ENCODE measurements at places on chromosomes 16 and 17.

DNA sequence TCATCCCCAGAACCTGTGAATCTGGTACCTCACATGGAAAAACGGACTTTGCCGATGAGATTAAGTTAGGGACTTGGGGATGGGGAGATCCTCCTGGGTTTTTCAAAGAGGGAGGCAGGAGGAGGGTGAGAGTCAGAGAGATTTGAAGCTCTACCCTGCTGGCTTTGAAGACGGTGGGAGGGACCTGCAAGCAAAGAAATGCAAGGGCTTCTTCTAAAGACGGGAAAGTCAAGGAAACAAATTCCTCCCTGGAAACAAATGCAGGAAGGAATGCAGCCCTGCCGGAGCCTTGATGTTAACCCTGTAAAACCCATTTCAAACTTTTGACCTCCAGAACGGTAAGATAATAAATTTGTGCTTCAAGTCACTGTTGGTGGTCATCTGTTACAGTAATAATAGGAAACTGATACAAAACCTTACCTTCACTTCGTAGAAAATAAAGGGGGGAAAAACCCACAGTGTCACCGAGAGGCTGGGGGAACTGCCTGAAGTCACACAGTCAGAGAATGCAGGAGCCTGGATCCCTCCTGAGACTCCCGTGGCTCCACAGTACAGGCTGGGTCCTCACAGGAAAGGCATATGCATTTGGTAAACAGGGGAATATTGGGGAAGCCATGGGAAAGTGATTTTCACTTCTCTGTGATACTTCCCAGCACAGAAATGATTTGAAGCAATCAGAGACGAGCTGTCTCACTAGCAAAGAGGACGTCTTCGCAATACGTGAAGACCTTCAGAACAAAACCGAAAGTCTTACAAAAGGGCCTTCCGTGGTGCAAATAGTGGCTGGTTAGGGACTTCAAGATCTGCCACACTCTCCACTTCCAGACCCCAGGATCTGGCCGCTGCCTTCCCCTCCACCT, 58.9 kb upstream of the CLEC3A start:
- no peak for DNase-seq

GRCh38 chr16:4320571-4321137, 4.8 kb downstream of the GLIS2 start:
- DNase-seq = no peak

DNA sequence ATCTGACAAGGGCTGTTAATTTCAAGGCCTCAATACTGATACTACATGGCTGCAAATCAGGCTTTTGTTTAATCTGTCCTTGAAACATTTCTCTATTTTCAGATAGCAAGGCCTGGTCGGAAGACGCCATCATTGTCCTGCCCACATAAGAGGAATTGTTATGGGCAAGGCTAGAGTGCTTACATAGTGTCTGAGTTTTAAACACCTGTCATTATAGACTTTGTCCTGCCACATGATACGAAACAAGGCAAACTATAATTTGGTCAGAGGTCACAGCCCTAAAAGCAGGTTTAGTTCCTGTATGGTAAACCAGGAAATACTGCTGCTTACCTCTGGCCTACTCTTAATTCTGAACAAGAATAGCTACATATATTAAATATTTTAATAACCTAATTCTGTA, 104.4 kb downstream of the SSH2 start:
- DNase-seq = no peak

DNA sequence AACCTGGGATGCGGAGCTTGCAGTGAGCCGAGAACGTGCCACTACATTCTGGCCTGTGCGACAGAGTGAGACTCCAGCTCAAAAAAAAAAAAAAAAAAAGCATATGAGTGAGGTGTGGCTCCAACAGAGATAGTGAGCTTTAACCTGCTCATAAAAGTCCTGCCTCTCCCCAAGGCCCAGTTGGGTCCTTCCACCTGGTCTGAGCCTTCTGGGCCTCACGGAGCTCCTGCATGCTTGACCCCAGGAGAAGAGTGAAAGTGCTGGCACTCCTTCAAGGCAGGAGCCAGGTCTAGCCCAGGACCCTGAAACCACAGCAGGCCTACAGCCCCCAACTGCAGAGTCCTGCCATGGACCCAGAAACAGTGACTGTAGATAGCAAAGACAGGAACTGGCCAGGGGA, 17.7 kb downstream of the HSD11B2 start:
- DNase-seq = no peak

- no peak for DNase-seq
These were observed 46.9 kb downstream of the PIMREG start for GRCh38 chr17:6491071-6491700.

- no peak for DNase-seq
These were observed 18.4 kb downstream of the ABCA9 start for GRCh38 chr17:69042308-69042707.

DNA sequence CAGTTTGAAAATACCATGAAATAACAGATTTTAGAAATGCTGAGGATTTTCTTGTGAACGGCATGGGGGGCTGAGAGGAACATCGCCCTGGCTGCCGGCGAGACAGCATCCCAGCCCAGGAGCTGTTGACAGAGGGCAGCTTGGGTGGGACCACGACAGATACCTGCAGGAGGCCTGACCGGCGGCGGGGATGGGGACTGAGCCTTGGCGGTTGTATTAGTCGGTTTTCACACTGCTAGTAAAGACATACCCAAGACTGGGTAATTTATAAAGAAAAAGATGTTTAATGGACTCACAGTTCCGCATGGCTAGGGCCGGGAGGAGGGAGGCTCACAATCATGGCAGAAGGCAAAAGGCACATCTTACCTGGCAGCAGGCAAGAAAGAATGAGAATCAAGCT, 82.3 kb upstream of the DNAH17 start:
- no peak for DNase-seq

DNA sequence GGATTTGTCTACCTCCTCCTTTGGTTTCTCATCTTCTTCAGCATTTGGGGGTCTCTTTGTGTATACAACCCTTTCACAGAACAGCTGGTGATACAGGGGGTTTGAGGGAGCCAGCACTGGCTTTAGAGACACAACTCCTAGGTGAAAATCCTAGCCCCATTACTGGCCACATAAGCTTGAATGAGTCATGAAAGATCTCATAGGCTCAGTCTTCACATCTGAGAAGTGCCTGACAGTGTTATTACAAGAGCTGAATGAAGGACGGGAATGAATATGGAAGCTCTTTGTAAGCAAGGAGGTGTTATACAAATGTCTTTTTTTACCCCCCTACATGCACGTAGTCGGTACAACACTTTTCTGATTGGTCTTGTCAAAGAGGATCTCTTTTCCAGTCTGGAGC, 1.7 kb upstream of the B4GALNT2 start:
- no peak for DNase-seq

GRCh38 chr16:81429045-81429521, 15.5 kb upstream of the CMIP start:
- DNase-seq = no peak

DNA sequence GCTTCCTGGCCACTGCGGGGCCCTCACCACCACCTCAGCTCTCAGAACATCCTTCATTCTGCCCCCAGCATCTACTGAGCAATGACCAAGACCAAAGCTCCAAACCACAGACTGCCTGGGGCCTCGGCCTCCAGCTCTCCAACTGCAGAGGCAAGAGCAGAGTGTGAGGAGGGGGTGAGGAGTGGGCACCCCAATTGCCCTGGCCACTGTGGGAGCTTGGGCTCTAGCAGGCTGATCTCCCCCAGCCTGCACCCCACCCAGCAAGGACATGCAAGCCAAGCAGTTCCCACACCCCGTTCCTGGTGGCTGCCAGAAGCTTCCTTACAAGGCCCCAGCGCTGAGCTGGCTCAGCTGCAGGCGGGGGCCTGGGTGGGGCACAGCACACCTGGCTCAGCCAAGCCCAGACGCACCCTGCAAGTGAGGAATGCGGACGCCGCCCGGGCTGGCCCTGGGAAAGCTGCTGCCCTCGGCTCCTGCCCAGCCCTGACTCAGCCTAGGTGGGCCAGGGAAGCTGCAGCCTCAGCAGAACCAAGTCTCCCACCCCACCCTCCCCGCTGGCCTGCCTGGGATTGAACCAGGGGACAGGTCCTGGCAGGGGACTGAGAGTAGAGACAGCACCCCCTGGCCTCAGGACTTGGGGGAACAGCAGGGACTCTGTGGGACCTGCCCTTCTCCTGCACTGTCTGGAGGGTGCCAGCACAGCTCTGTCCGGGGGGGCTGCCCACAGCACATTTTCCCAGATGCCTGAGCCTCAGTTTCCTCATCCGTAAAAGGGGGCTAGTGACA, 29.7 kb upstream of the KRT17 start:
- no peak for DNase-seq

DNA sequence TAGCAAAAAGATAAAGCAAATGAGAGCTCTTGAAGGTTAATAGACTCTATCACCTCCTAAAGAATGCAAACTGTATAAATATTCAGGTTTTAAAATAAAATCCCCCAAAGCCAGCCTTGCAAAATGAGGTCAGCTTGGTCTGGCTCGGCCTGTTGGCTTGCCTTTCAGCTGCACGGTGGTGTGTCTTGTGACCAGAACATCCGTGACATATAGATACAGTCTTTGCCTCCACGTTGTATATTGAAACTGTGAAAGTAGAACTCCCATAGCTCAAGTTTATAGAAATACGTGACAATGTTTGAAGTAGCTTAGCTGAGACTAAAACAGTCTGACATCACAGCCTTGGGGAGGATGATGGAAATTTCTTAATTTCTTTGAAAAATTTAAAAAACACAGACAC, 236.6 kb upstream of the MYOCD start:
- no peak for DNase-seq

GRCh38 chr17:72463287-72464102, 342.7 kb downstream of the SOX9 start:
- no peak for DNase-seq

GRCh38 chr16:66426112-66427035, 721 bp upstream of the BEAN1 start:
- DNase-seq = no peak

- no peak for DNase-seq
These were observed 167.5 kb downstream of the CDK5R1 start for GRCh38 chr17:32654324-32654723.

DNA sequence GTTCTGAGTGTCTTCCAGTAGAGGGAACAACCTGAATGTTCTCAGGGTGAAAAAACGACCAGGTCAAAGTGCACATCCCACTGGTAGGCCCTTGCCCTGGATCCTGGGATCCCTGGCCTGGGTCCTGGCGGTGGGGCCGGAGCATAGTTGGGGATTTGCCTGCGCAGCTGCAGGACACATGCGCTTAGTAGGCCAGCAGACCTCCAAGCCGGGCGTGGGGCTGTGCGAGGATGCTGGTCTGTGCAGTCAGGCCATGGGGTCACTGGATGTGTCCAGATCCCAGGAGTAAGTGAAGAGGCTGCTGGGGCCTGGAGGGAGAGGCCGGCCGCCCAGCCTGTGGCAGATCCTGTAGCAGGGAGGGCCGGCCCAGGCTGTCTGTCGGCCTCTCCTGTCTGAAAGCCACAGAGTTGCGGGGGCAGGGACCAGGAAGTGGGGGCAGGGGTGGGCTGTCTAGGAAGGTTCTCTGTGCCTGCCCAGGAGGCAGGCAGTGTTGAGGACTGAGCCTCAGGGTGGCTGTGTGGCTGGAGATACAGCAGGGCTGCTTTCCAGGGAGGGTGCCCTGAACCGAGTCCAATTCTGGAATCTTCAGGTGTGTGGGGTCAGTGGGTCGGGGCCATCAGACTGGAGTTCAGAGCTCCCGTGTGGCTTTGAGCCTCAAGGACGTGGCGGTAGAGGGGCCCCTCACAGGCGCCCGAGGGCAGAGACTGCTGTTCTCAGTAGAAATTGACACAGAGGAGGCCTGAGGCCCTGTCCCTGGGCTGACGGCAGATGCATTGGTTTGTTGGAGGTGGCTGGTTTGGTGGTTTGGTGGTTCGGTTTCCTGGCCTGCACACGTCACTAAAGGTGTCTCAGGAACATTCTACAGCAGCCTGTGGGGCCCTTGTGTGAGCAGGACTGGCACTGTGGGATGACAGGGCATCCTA, 17.2 kb upstream of the NUDT16L1 start:
- peak; percentile 33 for DNase-seq

DNA sequence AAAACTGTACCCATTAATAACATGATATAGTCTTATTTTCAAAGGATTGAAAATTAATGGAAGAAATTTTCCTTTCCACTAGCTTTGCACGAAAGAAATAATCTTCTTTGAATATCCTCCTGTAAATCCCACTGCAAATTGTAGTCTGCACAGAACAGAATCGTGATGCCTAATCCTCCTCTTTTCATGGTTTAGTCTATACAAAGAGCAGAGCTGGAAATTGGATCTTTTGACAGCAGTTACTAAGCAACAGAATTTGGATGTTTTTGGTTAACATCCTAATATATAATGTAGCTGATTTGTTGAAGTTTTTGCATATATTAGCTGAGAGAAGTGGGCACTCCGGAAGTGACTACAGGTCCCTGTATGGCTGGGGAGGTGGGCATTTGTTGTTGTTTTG, 98.6 kb downstream of the WNT3 start:
- DNase-seq = no peak

- DNase-seq = no peak
These were observed 549.6 kb upstream of the KIF2B start for GRCh38 chr17:53273126-53273525.

GRCh38 chr17:80025796-80026195, 9.9 kb downstream of the TBC1D16 start:
- no peak for DNase-seq

DNA sequence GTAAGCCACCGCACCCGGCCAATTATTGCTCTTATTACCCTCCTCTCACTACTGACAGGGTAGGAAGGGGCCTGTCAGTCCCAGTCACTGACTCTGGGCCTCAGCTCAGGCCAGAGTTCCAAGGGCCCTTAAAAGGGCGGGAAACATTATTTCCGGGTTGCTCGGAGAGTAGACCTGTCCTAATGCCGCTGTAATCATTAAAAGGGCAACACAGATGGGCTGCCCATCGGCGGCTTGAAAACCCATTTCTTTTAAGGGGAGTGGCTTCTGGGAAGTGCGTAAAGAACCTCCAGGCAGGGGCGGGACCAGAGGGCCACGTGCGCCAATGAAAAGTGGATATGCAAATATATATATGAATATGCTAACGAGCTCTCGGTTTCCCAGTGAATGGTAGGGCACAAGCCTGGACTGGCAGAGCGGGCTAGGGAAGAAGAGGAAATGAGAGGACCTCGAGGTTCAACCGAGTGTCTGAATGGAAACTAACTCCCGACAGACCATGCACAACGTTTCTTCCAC, 26.6 kb downstream of the PIPOX start:
- DNase-seq = no peak

- DNase-seq = no peak
These were observed 25.5 kb downstream of the ACSF3 start for GRCh38 chr16:89119166-89119621.
